ENCODE measurements at places on chromosomes 5 and 9.
A peak's percentile ranks its signal among the peaks of the same experiment; 100 is the strongest.

GRCh38 chr5:93371893-93372292 lies 209.1 kb downstream of the NR2F1-AS1 start:
- no peak for ATAC-seq

DNA sequence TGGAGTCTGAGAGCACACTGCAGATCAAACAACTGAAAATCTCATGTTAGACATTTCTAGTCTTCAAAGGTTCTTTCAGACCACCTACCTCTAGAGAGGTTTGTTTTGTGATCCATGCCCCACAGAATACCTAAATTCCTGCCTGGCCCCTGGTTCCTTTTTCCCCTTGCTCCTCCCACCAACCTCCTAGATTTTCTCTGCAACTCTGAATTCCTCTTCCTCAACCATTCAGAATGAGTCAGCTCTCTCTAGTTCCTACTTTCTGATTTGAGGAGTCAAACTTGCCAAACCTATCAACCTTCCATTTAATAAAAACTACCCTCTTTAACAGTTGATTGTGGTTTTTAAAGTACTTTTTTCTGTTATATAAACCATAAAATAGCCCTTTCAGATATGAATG lies 83.2 kb upstream of the ZNF462 start:
- ATAC-seq, result no peak

DNA sequence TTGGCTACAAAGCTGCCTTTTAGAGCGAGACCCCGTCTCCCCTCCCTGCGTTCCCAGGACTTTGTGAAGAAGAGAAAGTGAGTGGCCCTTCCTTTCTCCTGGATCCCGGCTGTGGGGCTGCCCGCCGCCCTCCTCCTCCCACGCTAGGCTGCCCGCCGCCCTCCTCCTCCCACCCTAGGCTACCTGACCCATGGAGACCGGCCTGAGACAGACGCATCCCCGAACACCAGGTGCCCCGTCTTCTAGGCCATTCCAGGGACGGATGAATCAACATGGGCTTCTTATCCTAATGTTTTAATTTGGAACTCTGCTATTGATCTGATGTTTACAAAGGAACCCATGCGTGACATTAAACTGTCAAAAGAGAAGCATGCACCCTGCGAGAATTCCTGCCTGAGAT lies 117.3 kb upstream of the LPCAT1 start:
- ATAC-seq, result no peak

- no peak for ATAC-seq
These were observed 22.6 kb upstream of the PTGES start for GRCh38 chr9:129775448-129775798.

DNA sequence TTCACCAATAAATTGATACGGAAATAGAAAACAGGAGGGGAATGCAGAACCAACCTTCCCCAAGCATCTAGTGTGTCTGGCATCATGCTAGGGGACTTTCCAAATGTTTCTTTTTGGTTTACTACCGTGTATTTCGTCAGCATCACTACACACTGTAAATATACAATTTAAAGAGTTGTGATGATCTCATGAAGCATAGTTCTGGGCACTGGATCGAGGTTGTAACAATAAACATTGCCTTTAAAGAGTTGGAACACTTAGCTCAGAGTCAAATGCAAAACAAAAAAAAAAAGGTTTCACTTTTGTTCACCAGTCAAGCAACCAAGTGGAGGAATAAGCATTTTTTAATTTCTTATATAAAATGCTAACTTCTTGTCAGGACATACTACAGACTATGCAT lies 2.9 kb upstream of the SCAI start:
- no peak for ATAC-seq

GRCh38 chr9:933356-933755 lies 43.1 kb upstream of the DMRT3 start:
- no peak for ATAC-seq

GRCh38 chr9:130186839-130187522 lies 14.8 kb downstream of the NCS1 start:
- ATAC-seq, result peak; percentile 75

- peak; percentile 74 for ATAC-seq
These were observed 66.5 kb downstream of the SEMA5A start for GRCh38 chr5:9479361-9479760.

- ATAC-seq, result peak; percentile 22
These were observed 6.5 kb upstream of the TBC1D9B start for GRCh38 chr5:179914032-179914755.

- no peak for ATAC-seq
These were observed 120.9 kb downstream of the NSG2 start for GRCh38 chr5:174166231-174167079.

DNA sequence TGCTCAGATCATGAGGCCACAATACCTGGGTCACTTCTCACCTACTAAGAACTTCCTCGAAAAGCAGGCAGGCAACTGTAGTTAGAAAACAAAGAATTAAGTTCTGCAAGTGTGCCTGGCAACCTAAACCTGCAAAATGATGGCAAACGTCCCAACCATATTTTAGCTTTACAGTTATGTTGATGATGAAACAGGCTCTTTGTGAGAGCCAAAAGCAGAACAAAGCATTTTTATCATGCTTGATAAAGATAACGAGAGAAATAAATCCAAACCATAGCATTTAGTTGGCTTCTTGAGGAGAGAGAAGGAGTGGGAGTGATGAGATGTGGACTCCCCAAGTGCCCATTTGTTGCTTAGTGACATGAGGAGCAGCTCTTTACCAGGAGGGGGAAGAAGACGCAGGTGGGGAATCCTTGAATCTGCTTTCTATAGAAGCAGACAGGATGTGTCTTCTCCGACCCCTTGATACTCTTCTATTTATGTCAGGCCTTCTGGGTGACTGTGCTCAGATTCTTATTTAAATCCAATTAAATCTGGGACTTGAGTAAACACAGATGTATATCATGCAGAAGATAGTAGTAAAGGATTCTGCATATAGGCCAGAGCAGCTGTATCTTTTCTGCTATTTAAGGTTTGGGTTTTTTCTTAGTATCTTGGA lies 221.2 kb downstream of the TMEM167A start:
- no peak for ATAC-seq

DNA sequence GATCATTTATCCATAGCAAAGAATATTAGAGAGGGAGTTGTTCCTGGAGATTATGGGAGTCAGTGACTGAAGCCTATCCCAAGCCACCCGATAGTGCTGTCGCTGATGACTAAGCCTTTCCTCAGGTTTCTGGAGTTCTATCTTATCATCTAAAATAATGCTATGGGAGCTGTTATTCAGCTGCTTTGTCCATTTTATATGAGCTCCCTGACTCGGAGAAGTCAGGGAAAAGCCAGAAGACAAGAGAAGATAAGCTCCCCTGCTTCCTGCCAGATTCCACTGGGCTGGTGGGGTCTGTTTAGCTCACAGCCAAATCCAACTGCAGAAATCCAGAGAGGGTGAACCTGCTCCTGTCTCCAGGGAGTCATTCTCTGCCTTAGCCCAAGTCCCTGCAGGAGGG lies 148.2 kb downstream of the DROSHA start:
- ATAC-seq, result peak; percentile 81

GRCh38 chr5:10934783-10935355 lies 173.8 kb upstream of the DAP start:
- ATAC-seq, result no peak

GRCh38 chr5:172506921-172507320 lies 52.6 kb upstream of the SH3PXD2B start:
- ATAC-seq, result no peak

DNA sequence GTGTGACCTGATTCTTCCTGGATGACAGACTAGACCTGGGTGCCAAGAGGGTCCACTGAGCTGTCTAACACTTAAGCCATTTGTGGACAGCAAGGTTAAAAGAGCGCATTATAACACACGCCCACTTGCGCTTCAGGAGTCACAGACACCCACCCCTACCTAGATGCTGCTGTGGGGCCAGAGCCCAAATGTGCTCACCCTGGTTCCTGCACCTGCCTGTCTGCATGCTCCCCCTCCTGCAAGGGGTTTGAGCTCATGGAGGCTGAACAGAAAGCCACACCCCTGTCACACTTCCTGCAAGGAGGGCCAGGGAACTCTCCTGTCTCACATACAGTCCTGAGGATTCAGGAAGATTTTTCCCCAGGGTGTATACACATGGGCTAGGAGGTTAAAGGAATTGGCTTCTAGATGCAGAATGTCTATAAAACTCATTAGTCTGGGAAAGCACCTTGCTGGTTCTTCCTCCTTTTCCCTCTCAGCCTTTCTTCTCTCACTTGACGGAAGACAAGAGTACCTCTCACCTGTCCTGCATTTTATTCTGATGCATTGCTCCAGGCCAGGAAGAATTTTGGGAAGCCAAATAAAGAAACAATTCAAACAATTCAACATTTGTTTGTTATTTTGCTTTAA lies 87.4 kb upstream of the LHFPL2 start:
- ATAC-seq, result no peak

DNA sequence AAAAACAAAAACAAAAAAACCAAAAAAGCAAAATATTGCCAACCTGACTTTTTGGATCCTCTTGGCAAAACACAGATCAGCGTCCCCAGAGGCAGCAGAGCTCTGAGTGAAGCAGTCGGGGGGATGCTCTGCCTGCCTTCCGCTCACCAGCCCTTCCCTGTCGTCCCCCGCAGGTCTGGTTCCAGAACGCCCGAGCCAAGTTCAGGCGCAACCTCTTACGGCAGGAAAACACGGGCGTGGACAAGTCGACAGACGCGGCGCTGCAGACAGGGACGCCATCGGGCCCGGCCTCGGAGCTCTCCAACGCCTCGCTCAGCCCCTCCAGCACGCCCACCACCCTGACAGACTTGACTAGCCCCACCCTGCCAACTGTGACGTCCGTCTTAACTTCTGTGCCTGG lies 20.7 kb downstream of the LHX2 start:
- peak; percentile 32 for ATAC-seq

DNA sequence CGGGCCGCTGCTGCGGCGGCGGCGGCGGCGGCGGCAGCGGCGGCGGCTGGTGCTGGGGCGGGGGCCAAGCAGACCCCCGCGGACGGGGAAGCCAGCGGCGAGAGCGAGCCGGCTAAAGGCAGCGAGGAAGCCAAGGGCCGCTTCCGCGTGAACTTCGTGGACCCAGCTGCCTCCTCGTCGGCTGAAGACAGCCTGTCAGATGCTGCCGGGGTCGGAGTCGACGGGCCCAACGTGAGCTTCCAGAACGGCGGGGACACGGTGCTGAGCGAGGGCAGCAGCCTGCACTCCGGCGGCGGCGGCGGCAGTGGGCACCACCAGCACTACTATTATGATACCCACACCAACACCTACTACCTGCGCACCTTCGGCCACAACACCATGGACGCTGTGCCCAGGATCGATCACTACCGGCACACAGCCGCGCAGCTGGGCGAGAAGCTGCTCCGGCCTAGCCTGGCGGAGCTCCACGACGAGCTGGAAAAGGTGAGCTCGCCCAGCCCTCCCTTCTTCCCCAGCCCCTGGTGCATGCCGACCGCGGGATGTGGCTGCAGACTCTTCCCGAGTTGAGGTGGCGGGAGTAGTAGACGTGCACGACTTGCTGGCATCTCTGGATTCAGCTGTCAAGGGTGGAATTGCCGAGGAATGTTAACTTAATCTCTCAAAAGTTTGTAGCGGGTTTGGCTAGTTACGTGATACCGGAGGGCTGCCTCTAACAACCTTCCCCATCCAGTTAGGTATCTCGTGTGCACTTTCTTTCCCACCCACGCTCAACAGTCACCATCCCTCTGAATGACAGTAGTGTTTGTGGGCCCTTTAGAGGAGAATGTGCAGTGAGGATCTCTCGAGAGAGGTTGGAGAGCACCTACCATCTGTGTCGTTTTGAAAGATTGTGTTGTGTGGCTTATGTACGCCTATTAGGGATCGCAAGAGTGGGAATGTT lies 932 bp downstream of the SLC12A2 start:
- ATAC-seq, result peak; percentile 3

GRCh38 chr9:131082774-131083512 lies 13.4 kb upstream of the AIF1L start:
- ATAC-seq, result no peak

DNA sequence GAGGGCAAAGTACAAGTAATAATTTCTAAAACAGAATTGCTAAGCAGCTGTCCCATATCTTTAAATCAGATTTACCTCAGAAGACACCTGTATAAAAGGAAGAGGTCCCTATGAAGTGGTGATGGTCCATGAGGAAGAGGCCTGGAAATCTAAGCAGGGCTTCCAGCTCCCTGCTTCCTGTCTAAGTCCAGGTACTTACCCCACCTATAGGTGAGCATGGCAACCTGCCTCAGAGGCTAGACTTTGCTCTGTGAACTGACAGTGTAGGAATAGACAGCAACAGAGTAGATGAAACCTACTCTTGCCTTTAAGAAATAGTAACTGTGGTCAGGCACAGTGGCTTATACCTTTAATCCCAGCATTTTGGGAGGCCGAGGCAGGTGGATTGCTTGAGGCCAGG lies 55.8 kb upstream of the ARRDC3 start:
- no peak for ATAC-seq

DNA sequence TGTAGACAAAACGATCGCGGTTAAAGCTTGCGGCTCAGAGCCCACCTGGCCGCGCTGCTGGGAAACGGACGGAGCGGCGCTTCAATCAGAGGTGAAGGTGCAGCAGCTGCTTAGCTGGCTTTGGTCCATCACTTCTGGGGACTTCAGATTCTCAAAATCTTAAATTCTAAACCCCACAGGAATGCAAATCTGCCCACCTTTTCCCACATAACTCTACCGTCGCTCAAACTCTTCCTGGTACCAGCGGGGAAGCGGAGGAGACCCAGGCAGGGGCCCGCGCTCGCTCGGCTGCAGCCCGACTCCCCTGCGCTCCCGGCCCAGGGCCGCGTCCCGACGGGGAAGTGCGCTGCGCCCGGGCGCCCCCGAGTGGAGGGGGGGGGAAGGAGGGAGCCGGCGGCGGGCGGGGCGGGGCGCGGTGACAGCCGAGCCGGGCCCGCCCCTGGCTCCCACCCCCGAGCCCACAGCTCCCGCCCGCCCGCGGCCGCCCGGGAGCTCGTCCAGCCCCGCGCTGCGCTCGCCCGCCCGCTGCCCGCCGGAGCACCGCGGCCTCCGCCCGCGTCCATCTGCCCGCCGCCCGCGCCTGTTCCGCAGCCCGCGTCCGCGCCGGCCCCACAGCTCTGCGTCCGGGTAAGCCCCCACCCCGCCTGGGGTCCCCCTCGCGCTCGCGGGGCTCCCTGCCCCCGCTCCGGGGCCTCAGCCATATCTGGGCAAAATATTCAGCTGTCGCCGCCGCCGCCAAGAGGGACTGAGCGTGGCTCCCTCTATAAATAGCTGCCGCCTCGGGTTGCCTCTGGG lies at the start of gene TMOD1:
TSS of gene TMOD1 (plus strand) at position 490 of the 795 bp plus-strand sequence. CDS start 22,523 bp downstream, outside the sequence.
- peak; percentile 48 for ATAC-seq

GRCh38 chr5:25950681-25951080 lies 1087.7 kb downstream of the CDH9 start:
- no peak for ATAC-seq

DNA sequence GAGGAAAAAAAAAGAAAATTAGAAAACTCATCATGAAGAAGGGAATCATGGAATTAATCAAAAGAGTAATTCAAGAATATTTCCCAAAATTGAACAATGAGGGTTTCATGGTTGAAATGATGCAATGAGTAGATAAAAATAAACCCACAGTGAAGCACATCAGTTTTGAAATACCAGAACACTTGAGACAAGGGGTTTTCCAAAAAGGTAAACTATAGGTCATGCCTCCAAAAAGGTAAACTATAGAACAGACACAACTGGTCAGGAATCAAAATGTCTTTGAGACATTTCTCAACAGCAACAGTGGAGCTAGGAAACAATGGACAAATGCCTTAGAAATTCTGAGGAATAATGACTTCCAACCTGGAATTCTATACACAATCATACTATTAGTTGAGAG lies 60.2 kb upstream of the PCSK5 start:
- no peak for ATAC-seq

GRCh38 chr9:32554107-32554506 lies 1.7 kb upstream of the TOPORS start:
- no peak for ATAC-seq
